T-cell (primary cell): ENCODE measurements at places on chromosomes 2 and 18. TPM values are rescaled to one million over a fixed set of nuclear protein-coding genes. Genes with fewer than 3 reads are reported as not detected.

The LRP1B gene
- total RNA-seq, result not detected

The CNRIP1 gene
- total RNA-seq, result 0.59 TPM

The IL36B gene
- total RNA-seq, result not detected

The RBBP8 gene
- total RNA-seq, result 4.1 TPM

DNA sequence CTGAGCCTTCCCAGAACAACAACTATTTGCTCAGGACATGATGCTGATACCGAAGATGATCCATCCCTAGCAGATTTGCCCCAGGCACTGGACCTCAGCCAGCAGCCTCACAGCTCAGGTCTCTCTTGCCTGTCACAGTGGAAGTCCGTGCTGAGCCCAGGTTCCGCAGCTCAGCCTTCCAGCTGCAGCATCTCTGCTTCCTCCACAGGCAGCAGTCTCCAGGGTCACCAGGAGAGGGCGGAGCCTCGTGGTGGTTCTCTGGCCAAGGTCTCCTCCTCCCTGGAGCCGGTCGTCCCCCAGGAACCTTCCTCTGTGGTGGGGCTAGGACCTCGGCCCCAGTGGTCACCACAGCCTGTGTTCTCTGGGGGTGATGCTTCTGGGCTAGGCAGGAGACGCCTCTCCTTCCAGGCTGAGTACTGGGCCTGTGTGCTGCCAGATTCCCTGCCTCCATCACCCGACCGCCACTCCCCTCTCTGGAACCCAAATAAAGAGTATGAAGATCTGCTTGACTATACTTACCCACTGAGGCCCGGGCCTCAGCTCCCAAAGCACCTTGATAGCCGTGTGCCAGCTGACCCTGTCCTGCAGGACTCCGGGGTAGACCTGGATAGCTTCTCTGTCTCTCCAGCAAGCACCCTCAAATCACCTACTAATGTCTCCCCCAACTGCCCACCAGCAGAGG, 15.4 kb downstream of the CEP68 start:
- no peak overlapping the region for H3K4me3 ChIP-seq
- no peaks in the 10 kb centered on the region for H3K27me3 ChIP-seq
- DNase-seq, result no peak
- no peak overlapping the region for H3K27ac ChIP-seq
- H3K4me1 ChIP-seq, result no peaks in the 10 kb centered on the region
